Activated naive CD8-positive, alpha-beta T cell treated with anti-CD3 and anti-CD28 coated beads, Interleukin-2, amount 10 ng/mL, durations not matched to agents 7 days and 5 days (primary cell): ENCODE measurements at places on chromosomes 5 and 9. TPM values are rescaled to one million over a fixed set of nuclear protein-coding genes. Genes with fewer than 3 reads are reported as not detected.

- H3K27ac ChIP-seq = no peak overlapping the region
- no peaks in the 10 kb centered on the region for H3K36me3 ChIP-seq
- H3K27me3 ChIP-seq = no peaks in the 10 kb centered on the region
- no peaks in the 10 kb centered on the region for H3K4me1 ChIP-seq
Measured at GRCh38 chr5:17282283-17283120, 65.1 kb downstream of the BASP1 start.

BTNL8 gene
- not detected for total RNA-seq

- H3K4me1 ChIP-seq = peaks cover 26% of the 10 kb centered on the region
- peaks cover 64% of the 10 kb centered on the region for H3K27me3 ChIP-seq
- no peaks in the 10 kb centered on the region for H3K36me3 ChIP-seq
- DNase-seq = peak; percentile 46
- H3K27ac ChIP-seq = peak overlapping the region; percentile 34
Measured at GRCh38 chr9:74497748-74498620, 849 bp downstream of the RORB start.

DNA sequence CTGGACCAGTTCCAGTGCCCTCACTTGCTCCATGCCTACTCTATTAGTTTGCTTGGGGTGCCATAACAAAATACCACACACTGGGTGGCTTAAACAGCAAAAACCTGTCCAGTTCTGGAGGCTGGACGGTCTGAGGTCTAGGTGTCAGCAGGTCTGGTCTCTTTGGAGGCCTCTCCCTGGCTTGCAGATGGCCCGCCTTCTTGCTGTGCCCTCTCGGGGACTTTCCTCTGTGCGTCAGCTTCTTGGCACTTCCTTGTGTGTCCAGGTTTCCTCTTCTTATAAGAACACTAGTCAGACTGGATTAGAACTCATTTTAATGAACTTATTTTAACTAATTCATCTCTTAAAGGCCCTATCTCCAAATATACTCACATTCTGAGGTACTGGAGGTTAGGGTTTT lies 97.2 kb downstream of the CARTPT start:
- no peak overlapping the region for H3K27ac ChIP-seq
- no peaks in the 10 kb centered on the region for H3K4me1 ChIP-seq
- no peaks in the 10 kb centered on the region for H3K36me3 ChIP-seq
- no peak for DNase-seq

GRCh38 chr9:136122425-136123383 lies 4.0 kb upstream of the TMEM250 start:
- no peaks in the 10 kb centered on the region for H3K36me3 ChIP-seq
- H3K4me3 ChIP-seq = no peak overlapping the region
- DNase-seq = peak; percentile 87
- H3K27ac ChIP-seq = peak overlapping the region; percentile 38
- no peaks in the 10 kb centered on the region for H3K27me3 ChIP-seq

DNA sequence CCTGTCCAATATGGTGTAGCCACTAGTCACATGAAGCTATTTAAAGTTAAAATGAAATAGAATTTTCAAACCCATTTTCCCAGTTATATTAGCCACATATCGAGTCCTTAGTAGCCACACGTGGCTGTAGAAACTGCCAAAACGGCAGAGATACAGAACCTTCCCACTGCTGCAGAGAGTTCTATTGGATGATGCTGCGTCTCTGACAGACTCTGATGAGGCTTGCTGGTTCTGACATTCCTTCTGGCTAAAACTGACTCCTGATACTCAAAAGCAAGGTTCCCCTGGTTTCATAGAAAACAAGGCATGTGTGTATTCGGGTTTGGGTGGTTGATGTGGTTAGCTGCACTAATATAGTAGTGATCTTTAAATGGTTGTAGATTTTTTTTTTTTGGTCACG lies 91.5 kb downstream of the TLE4 start:
- H3K4me1 ChIP-seq = peaks cover 20% of the 10 kb centered on the region
- H3K27ac ChIP-seq = no peak overlapping the region
- H3K27me3 ChIP-seq = no peaks in the 10 kb centered on the region
- no peak for DNase-seq
- no peak overlapping the region for H3K4me3 ChIP-seq
- H3K36me3 ChIP-seq = peaks cover 24% of the 10 kb centered on the region
